ENCODE measurements at places on chromosomes 13 and 19.
A peak's percentile ranks its signal among the peaks of the same experiment; 100 is the strongest.

DNA sequence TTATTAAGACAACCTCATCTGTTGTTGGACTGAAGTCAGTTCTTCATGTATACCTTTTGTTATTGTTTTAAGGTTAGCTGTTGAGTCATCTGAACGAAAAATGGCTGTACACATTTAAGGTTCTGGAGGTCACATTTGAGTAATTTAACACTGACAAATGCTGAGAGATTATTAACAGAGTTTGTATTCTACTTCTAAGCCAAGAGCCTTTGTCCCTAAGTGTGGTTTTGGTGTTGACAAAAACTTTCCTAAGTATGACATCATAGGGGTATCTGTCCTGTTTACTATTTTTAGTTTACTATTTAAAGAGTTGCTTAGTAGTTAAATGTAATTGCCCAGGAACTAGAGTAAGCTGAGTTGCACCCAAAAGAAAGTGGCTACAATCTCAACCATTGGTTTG lies 71.9 kb downstream of the CDK8 start:
- DNase-seq = no peak

GRCh38 chr19:35845215-35846037 lies 6.9 kb downstream of the NPHS1 start:
- peak; percentile 37 for DNase-seq

GRCh38 chr13:46648166-46648607 lies 95.2 kb downstream of the LRCH1 start:
- peak; percentile 53 for DNase-seq

- DNase-seq = no peak
Observed at GRCh38 chr13:43291287-43292060, 268.1 kb downstream of the DNAJC15 start.

Data from HepG2 (cell line).